ENCODE measurements at places on chromosomes 4 and X.

DNA sequence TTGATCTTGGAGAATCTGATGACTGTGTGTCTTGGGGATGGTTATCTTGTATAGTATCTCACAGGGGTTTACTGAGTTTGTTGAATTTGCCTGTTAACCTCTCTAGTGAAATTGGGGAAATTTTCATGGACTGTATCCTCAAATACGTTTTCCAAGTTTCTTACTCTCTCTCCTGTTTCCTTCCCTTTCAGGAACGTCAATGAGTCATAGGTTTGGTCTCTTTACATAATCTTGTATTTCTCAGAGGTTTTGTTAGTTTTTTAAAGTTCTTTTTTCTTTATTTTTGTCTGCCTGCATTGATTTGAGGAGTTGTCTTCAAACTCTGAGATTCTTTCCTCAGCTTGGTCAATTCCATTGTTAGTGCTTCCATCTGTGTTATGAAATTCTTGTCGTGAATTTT lies 227.7 kb upstream of the GPRIN3 start:
- no peak for DNase-seq

DNA sequence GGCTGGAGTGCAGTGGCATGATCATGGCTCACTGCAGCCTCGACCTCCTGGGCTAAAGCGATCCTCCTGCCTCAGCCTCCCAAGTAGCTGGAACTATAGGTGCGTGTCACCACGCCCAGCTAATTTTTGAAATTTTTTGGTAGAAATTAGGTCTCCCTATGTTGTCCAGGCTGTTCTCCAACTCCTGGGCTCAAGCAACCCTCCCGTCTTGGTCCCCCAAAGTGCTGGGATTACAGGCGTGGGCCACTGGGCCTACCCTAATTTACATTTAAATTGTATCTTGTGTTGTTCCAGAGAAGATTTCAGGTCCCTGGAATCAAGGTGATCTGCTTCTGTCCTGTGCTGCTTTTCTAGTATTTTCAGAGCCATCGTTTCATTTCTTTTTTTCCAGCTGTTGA lies 1.2 kb upstream of the LRPAP1 start:
- no peak for DNase-seq

- DNase-seq: peak; percentile 59
These were observed 195.6 kb downstream of the RAPGEF2 start for GRCh38 chr4:159298502-159298901.

GRCh38 chr4:174218127-174218790 lies 65.2 kb downstream of the FBXO8 start:
- DNase-seq: no peak

DNA sequence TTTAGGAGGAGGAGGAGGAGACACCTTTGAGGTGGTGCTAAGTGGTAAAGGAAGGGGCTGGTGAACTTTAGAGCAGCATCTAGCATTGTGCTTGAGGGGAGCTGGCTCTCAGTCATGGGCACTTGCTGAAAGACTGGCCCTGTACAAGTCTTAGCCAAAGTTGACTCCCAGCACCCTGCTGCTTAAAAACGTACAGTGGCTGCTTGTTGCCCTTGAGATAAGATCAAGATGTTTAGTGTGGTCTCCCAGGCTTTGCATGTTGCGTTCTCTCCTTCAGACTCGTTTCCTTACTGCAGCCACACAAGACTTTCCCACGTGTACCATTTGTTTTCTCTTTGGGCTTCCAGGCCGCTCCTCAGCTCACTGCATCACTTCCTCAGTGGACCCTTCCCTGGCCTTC lies 1.8 kb downstream of the MED28 start:
- DNase-seq: no peak

GRCh38 chrX:2159861-2160260 lies 340.9 kb downstream of the DHRSX start:
- no peak for DNase-seq

- DNase-seq: peak; percentile 34
These were observed 32.2 kb upstream of the CCKAR start for GRCh38 chr4:26522478-26522877.

DNA sequence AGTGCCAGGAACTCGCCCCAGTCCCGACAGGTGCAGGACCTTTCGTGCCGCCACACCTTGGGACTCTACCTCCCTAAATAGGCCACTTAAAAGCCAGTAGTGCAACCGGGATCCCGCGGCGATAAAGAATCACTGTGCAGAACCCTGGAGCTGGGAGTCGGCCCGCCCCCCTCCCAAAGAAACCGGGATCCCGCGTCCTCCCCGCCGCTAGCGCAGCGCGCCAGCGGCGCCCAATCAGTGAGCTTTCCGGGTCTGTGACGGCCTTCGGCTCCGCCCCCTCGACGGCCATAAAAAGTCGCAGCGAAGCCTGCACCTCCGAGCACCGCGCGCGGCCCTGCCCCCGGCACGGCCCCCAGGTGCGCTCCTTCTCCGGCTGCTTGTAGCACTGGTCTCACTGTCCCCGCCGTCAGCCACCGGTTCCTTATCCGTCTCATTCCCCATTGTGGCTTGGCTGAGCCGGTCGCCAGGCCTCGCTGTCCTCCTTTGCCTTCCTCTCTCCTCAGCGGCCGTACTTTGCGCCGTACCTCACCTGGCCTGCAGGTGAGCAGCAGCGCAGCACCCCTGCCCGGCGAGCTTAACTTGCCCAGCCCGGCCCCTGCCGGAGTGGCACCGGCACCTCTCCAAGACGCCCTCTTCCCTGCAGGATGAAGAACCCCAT lies at the start of gene LRAT:
TSS of gene LRAT (plus strand) at position 318 of the 658 bp plus-strand sequence. CDS start at position 645, 327 bp downstream.
- DNase-seq: no peak

- DNase-seq: peak; percentile 27
These were observed 401.0 kb downstream of the FSTL5 start for GRCh38 chr4:161762796-161763195.

DNA sequence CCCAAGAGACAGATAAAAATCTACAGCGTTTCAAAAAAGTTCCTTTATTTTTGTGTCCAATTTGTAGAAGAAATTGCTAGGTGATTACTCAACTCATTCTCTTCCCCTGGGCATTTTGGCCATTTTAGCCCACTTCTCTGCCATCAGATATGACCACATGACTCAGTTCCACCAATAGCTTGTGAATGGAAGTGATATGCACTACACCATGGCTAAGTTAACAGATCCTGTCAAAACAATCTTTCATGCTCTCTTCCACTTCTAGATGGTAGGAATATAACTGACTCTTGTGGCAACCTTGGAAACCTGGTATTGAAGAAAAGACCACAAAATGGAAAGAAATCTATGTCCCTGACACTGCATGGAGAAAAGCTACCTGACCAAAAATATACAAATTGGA lies 26.2 kb upstream of the FREM3 start:
- no peak for DNase-seq

GRCh38 chrX:10471418-10471817 lies 149.0 kb downstream of the MID1 start:
- no peak for DNase-seq

DNA sequence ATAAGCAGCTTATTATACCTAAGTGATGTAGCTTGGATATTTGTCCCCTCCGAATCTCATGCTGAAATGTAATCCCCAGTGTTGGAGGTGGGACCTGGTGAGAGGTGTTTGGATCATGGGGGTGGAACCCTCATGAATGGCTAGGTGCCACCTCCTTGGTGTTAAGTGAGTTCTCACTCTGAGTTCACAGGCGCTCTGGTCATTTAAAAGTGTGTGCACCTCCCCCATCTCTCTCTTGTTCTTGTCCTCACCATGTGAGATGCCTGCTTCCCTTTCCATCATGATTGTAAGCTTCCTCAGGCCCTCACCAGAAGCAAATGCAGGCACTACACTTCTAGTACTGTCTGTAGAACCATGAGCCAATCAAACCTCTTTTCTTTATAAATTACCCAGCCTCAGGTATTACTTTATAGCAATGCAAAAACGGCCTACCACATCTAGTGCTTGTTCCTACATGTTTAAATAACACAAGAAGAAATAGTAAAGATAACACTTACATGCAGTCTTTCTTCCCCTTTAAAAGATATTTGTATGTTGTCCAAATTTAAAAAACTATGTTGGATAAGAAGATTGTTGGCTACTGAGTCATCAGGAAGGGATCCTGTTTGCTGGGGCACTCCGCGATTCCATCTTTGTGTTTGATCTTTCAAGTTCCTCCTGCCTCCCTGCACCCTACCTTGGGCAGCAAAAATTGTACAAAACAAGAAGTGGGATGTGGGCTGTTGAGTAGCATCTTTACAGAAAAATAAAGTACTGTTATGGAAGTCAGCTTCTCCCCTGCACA lies 29.7 kb downstream of the PPP1R2C start:
- peak; percentile 24 for DNase-seq

- DNase-seq: peak; percentile 9
These were observed 39.6 kb downstream of the CDKL5 start for GRCh38 chrX:18465051-18465450.

- no peak for DNase-seq
These were observed 40.8 kb downstream of the CENPU start for GRCh38 chr4:184693056-184693455.

DNA sequence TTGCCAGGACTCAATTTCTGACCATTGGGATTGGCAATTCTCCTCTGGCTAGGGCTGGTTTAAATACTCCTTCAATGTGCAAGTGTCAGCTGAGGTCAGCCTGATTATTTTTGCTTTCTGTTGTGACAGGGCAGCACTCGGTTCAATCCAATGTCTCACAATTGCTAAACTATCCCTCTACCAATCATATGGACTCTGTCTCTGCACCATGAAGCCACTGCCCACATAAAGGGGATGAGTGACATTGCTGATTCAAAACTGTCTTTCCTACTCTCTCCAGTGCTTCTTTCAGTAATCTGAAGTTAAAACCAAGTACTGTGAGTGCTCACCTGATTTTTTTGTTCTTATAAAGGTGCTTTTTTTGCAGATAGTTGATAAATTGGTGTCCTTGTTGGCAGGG lies 1030.7 kb downstream of the GLUD2 start:
- DNase-seq: no peak

- DNase-seq: peak; percentile 82
These were observed 37.3 kb upstream of the RASL11B start for GRCh38 chr4:52824603-52825459.

GRCh38 chr4:174036111-174036510 lies 247.4 kb downstream of the FBXO8 start:
- no peak for DNase-seq

- DNase-seq: no peak
These were observed 2.3 kb upstream of the BTC start for GRCh38 chr4:74796631-74797030.

DNA sequence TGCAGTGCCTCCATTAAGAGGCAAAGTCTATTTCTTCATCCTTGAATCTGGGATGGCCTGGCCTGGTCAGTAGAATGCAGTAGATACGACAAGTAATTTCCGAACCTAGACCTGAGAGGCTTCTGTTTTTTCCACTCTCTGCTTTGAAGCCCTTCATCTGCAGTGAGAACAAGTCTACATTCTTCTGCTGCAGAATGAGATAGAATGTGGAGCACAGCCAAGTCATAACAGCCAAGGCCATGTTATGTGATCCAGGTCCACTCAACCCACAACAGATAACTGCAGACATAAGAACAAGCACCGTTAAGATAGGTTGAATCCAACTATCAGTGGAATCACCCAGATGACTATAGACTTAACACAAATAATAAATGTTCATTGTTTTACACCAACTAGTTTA lies 1297.7 kb downstream of the C4orf33 start:
- peak; percentile 43 for DNase-seq

GRCh38 chr4:56723659-56724230 lies 42.6 kb upstream of the HOPX start:
- no peak for DNase-seq

DNA sequence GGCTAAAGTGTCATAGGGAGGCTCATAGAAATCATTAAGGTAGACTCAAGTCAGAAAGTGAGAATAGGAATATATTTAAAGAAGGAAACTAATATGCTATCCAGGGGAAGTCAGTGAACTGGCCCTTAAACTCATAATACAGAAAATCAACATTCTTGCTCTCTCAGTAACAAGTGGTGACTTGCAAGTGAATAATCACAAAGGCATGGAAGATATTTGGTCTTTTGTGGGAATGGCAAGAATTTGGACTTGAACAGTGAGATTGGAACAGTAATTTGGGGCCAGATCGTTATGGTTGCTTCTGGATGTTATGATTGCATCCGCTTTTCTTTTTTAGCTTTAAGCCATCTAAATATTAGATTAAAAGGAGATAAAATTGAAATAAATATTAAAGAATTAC lies 103.8 kb downstream of the TBC1D19 start:
- peak; percentile 57 for DNase-seq
